ENCODE measurements at places on chromosomes 1 and 21.

DNA sequence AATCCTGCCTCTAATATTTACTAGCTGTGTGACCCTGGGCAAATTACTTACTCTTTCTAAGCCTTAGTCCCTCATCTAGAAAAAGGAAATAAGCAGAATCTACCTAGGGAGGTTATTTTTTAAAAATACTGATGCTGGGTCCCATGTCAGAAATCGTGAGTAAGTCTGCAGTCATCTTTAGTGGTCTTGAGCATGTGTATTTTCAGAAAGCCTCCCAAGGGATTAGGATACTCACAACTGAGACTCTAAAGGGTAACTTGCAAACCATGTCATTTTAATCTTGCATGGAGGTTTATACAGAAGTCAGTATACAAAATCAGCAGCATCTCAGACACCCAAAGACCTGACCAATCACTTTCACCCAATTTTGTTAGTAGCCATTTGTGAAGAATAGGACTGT lies 43.2 kb downstream of the DSTYK start:
- no peak for DNase-seq

DNA sequence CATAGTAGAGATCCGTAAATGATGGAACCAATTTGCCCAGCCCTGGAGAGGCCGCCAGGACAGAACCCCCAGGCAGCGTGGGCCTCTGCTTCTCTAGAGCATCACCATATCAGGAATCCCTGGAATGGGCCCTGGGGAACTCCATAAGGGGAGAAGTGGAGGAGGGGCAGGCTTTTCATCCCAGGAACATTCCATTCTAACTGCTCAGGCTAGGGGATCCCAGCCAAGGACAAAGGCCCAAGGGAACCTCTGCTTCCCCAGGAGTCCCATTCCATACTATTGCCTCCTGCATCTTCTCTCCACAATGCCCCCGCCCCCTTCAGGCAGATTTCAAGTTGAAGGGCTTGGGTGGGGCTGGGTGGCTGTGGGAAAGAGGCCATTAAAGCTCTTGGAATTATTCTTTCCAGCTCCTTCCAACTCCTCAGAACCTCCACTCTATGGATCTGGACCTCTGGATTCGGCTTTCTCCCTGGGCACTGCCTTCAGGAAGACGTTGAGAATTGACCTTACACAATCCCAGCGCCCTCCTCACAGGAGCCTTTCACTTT lies 6.0 kb downstream of the TRNP1 start:
- DNase-seq: no peak

DNA sequence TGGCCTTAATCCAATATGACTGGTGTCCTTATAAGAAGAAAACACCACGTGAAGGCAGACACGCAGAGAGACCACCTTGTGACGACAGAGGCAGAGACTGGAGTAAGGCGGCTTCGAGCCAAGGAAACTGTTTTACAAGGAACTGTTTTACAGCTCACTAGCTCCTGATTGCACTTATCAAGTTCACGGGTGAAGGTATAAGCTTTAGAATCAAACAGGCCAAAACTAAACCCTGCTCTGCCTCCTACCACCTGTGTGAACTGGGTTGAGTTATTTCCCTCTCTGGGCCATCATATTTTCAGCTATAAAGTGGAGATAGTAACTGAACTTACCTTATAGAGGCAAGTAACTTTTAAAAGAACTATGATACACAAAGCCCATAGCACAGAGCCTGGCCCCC lies 166.9 kb upstream of the NFIA start:
- DNase-seq: no peak

- no peak for DNase-seq
Measured at GRCh38 chr1:184072376-184072775, 20.8 kb downstream of the TSEN15 start.

- no peak for DNase-seq
Measured at GRCh38 chr21:44995343-44995941, 55.6 kb downstream of the SLX9 start.

- DNase-seq: peak; percentile 19
Measured at GRCh38 chr1:6347641-6348487, 45.7 kb downstream of the ACOT7 start.

DNA sequence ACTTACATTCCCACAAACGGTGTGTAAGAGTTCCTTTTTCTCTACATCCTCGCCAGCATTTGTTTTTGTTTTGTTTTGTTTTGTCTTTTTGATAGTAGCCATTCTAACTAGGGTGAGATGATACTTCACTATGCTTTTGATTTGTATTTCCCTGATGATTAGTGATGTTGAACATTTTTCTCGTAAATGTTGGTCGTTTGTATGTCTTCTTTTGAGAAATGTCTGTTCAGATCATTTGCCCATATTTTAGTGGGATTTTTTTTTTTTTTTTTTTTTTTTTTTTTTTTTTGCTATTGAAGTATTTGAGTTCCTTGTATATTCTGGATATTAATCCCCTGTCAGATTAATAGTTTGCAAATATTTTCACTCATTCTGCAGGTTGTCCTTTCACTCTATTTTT lies 19.2 kb upstream of the GPR161 start:
- no peak for DNase-seq

DNA sequence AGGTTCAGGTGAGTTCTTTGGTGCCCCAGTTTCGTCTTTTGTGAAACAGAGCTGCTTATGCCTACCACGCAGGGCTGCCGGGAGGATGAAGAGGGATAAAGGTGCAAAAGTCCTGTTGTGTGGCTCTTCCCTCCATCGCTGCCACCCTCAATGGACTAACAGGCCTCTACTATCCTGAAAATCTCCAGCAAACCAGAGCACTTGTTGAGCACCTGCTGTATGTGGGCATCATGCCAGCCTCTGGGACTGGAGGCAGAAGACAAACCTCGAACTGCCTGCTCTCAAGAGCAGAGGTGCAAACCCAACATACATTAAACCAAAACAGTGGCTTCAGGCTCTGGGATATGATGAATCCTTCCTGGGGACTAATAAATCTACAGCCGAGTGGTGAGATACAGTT lies 174.1 kb downstream of the ACTL8 start:
- no peak for DNase-seq

DNA sequence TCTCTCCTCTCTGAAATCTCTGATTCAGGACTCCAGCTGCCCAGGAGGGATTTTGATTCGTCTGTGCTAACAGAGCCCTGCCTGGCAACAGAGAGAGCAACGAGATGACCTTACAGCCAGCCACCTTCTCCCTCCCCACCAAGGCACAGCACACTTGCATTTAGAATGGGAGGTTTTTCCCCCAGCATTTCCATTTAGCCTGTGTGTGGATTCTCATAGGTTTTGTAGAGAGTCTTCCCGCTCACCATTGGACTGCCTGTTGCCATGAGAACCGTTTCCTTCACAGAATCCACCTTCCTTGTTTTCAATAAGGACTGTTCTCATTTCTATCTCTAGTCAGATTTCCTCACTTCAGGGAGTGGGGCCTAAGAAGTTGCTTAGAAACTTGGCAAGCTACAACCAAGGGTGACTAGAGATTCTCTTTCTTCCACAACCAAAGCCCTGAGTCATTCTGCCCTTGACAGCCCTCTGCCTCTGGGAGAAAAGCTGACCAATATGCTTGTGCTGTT lies 5.8 kb upstream of the IKBKE start:
- no peak for DNase-seq

DNA sequence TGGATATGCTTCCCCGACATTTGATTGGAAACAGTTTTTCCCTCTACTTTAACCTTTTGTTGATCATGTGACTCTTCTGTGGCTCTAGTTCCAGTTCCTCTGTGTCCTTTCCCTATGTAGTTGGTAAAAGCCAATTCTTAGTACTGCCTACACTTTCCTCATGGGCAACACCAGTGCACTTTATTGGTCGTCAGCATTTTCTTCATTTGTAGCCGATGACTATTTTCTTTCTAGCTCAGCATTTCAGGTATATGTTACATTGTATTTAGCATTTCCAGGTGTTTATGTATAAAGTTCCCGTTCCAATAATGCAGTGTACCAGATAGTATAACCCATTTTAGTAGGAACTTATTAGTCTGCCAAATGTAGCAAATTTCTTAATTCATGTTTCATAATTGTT lies 27.6 kb upstream of the B3GALT2 start:
- no peak for DNase-seq

GRCh38 chr1:184260382-184260781 lies 126.4 kb upstream of the C1orf21 start:
- no peak for DNase-seq

- DNase-seq: no peak
Measured at GRCh38 chr1:183022202-183023145, 746 bp upstream of the LAMC1 start.

- DNase-seq: no peak
Measured at GRCh38 chr1:202580619-202581018, 129.6 kb downstream of the SYT2 start.

DNA sequence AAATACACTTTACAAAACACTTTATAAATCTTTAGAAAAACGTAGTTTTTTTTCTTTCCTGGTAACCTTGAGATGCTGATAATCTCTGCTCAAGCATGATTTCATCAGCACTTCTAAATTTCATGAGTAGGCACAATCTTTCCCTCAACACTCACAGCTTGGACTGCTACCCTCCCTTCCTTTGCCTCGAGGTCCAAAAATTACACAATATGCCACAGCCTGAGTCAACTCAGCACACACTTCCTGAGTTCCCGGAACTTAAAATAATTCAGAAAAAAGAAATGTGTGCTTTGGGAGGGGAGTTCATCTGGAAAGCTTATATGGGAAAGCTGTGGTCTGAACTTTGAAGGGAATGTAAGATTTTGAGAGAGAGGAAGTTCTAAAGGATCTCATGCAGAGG lies 5.9 kb downstream of the CLCA2 start:
- DNase-seq: no peak

DNA sequence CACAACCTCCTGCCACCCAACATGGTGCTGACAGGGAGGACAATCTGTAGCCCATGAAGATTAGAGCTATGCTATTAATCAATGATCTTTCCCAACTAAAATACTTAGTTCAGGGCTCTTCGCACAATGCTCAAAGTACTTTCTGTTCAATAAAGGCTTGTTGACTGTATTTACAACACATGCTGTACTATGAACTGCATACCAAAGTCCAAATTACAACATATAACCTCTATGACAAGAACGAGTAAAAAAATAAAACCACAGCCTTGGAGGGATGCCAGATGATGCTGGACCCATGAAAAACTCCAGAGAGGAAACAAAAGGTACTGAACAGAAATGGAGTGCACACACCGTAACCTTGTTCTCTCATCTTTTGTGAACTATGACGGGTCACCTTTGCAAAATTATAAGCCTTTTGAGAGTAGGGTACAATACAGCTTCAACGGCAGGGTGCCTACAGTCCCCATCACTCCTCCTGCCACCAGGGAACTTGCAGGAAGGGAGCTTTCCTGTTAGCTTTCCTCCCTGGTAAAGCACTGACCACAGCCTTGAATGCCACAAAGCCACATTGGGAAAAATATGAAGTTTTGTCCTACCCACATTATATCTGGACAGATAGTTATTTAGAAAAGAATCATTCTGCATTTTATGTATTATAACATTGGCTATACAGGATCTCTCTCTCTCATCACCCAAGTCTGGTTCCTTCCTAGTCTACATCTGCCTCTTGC lies 175.6 kb downstream of the NRIP1 start:
- no peak for DNase-seq

DNA sequence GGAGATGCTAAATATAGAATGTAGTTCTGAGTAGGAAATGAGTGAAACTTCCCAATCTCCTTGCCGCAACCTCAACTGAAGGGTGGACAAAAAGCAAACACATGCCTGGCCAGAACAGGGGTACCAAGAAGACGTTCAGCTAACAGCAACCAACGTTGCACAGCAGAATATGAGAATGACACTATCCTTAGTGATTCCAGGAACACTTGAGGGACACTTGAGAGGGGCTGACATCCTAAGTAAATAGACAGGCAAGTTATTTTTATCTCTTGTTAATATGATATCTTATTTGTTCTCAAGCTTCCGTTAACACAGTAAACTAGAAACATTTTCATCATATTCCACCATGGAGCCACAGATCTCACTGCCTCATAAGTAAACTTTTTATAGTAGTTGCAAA lies 908 bp downstream of the KRTAP19-1 start:
- no peak for DNase-seq

GRCh38 chr1:203040513-203041275 lies 14.4 kb downstream of the PPFIA4 start:
- DNase-seq: no peak

DNA sequence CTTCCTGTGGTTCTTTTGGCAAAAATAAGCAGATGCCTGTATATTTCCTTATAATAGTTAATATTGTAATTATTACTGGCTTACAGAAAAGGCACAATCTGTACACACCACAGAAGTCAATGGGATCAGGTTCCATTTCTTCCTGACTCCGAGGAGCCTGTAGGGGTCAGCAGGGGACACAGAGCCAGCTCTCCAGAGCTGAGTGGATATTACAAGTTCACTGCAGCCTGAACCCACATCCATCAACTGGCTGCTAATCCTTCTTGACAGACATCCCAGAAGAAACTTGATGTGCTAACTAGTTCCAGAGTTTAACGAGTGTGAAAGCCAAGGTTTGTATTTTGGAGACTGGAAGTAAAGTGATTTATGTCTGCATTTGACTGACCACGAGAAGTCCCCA lies 203.8 kb downstream of the LMX1A start:
- DNase-seq: no peak

DNA sequence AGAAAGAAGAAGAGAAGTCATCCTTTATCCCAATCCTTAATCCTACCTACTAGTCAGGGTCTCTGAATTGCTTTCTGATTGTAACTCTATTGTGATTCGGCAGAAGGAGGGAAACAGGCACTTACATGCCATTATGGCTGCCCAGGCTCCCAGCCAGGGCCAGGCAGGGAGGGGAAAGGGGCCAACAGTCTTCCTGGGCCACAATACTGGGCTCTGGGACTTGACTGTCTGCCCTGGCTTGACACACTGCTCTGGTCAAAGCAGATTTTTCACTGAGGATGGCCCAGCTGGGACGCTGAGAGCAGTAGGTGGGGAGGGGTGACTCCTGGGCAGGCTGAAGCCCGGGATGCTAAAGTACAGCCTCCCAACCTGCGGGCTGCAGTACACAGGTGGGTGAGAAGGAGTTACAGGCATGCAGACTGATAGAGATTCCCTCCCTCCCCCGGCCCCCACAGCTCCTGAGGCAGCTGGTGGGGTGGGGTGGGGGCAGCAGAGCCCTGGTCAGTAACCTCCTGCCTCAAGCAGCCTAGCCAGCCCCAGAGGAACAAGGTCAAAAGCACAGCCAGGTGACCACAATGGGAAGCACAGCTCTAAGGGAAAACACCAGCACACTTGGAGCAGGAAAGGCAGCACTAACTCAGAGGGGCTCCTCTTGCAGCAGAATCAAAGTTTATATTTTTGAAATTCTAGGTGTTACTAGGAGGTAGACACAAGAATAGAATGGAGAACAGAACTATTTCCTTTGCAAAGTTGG lies 25.3 kb downstream of the KCND3 start:
- no peak for DNase-seq

- DNase-seq: no peak
Measured at GRCh38 chr1:49841767-49842166, 182.0 kb downstream of the AGBL4 start.

- no peak for DNase-seq
Measured at GRCh38 chr1:41811051-41811795, 107.5 kb downstream of the HIVEP3 start.

- no peak for DNase-seq
Measured at GRCh38 chr1:21337928-21338572, 47.8 kb upstream of the ECE1 start.

GRCh38 chr1:206708058-206708457 lies 23.4 kb downstream of the MAPKAPK2 start:
- no peak for DNase-seq

GRCh38 chr1:67285780-67286488 lies 21.7 kb upstream of the IL12RB2 start:
- DNase-seq: no peak

- no peak for DNase-seq
Measured at GRCh38 chr1:23469372-23469982, 14.5 kb downstream of the ASAP3 start.

- no peak for DNase-seq
Measured at GRCh38 chr21:38300141-38300578, 43.4 kb downstream of the KCNJ15 start.
